ENCODE measurements at places on chromosomes 16 and 17.
A peak's percentile ranks its signal among the peaks of the same experiment; 100 is the strongest.

DNA sequence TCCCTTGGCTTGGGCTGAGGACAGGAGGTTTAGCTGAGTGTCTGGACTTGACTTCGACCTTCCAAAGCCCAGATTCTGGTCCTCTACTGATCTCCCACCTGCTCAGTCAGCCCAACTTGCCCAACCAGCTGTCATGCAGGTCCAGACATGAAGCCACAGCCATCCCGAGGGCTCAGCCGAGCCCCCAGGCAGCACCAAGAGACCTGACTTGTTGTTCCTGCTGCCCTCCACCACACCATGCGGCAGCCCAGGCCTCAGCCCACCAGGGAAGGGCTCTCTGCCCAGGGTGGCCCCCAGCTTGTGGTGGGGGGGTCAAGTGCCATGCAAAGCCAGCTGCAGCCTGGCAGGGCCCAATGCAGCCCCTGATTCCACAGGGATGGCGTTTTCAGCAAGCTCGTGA, 17.2 kb upstream of the CACNG4 start:
- no peak for DNase-seq

GRCh38 chr17:80035687-80035936, at the start of gene TBC1D16:
TSS of gene TBC1D16 (minus strand) at chr17:80035872. CDS start at chr17:80013547, 22,325 bp downstream.
- DNase-seq = no peak

GRCh38 chr16:54431997-54432896, 145.7 kb upstream of the IRX3 start:
- no peak for DNase-seq

DNA sequence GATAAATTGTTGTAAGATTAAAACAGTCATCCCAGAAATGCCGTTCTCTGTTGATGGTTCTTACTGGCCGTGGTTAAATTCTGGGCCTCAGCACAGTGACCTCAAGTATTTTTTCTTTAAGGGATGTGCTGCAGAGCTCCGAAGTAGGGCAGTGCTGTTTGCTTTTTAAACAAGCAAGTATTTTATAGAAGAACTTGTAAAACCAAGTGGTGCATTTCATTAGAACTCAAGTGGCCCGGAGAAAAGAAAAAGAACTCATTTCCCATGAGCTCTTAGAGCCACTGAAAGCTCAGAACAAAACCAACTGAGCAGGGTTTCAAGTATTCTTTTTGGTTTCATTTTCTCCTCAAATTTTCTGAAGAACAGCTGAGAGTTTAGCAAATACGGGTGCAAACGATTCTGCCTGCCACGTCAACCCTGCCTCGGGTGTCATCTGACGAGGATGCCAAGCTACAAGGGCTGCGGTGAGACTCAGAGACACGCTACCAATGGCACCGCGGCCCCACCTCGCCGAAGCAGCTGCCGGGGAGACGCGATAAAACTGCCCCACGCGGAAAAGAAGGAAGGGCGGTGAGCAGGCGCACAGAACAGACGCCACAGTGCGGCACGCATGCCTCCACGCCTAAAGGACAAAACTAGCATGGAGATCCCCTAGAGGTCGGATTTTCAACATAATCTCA, 6.3 kb downstream of the LMF1 start:
- DNase-seq = peak; percentile 34

GRCh38 chr17:19610879-19611278, 37.7 kb upstream of the ALDH3A2 start:
- no peak for DNase-seq

GRCh38 chr16:57394444-57394843, 10.1 kb upstream of the CCL17 start:
- DNase-seq = peak; percentile 46

GRCh38 chr16:84138824-84139627, 6.0 kb downstream of the HSDL1 start:
- peak; percentile 46 for DNase-seq

DNA sequence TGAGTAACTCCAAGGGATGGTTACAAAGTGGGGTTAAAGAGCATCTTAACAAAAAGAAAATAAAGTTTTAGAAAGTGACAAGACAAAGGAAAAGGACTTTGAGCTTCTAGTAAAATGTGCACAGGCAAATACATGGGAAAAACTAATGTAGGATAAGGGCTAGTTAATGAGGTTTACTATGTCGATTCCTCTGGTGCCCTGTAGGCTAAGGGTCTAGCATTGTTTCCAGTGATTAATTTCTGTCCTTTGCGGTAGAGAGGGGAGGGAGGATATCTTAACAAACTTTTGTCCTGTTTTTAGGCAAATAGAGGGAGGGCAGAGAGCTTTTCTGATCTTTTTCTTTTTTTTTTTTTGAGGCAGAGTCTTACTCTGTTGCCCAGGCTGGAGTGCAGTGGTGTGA, 96.6 kb upstream of the SIAH1 start:
- no peak for DNase-seq

GRCh38 chr16:4602331-4602730, 12.4 kb downstream of the UBALD1 start:
- DNase-seq = no peak

GRCh38 chr16:85348911-85349334, 236.7 kb upstream of the CIBAR2 start:
- no peak for DNase-seq

DNA sequence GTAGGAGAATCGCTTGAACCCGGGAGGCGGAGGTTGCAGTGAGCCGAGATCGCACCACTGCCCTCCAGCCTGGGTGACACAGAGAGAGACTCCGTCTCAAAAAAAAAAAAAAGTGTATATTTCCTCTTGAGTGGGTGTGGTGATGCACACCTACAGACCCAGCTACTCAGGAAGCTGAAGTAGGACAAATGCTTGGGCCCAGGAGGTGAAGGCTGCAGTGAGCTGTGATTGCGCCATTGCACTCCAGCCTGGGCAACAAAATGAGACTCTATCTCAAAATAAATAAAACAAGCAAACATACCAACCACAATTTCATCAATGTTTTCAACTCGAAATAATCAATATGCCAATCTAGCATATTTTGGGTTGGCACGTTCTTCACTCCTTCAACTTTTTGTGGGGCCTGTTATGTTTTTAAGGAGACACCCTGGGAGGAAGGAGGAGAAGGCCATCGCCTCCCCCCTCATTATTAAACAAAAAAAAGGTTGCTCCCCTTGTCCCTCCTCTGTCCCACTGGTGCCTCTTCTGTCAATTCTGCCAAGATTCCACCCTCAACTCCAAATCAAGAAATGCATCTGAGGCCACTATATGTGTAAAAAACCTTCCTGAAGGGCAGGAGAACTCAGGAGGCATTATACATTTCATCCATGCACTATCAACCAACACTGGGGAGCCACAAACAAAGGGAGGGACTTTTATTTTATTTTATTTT, 52.4 kb upstream of the ATF7IP2 start:
- no peak for DNase-seq

GRCh38 chr17:55463600-55463999, 42.0 kb upstream of the MMD start:
- DNase-seq = no peak

DNA sequence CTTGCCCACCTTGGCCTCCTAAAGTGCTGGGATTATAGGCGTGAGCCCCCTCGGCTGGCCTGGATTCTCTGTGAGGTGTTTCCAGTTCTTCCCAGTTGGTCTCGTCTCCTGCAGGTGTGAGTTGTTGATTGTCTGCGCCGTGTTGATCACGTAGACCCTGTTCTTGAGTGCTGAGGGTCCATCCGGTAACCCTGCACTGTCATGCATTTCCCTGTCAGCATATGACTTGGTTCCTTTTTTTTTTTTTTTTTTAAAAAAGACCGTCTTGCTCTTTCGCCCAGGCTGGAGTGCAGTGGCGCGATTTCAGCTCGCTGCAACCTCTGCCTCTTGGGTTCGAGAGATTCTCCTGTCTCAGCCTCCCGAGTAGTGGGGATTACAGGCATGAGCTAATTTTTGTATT, 17.3 kb downstream of the MGRN1 start:
- DNase-seq = no peak

DNA sequence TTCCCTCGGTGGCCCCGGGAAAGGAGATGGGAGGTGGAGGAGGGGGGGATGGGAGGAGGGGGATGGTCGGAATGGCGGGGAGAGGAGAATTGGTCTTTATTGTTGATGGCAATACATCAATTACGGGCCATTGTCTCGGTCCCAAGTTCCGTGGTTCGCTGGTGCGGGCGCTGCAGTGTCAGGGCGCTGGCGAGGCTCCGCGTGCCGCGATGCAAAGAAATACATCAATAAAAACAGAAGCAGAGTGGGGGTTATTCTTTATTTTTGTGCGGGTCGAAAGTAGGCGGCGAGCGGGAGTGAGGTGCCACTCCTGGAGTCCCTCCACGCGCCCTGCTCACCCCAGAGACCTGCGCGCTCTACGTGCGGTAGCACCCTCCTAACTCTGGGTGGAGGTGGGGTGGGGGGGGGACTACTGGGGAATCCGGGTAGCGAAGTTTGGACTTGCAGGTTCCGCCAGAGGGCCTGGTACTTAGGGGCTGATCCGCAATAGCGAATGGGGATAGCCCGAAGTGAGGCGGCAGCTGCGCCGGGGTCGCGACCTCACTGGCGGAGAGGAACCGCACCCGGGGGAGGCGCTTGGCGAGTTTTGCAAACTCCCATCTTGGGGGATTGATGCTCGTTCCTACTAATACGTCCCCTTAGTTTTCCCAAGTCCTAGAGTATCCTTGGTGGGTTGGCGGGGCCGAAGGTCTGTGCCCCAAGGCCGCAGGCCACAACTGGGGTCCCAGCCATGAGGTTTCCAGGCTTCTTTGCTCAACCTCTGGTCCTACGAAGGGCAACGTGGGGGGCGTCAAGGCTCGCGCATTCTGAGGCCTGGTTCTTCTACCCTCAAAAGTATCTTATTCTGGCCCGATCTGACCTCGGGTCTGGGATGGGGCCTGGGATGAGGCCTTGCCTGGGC, 3.5 kb upstream of the SALL1 start:
- DNase-seq = no peak

GRCh38 chr16:68786685-68787418, 49.8 kb downstream of the CDH1 start:
- peak; percentile 89 for DNase-seq

DNA sequence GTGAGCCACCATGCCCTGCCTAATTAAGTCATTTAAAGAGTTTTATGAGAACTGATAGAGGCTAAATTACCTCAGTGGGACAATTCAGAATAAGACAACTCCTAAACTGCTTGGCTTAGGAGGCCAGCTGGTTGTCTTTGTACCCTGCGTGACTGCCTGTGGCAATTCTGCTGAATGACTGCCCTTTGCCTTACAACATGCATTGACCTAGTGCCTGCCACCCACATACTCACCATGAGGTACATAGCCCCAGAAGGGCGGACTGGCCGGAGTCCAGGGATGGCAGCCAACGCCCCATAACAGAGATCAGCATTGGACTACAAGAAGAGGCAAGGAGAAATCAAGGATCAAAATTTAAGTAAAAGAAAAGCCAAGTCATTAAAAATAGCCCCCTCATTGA, 7.3 kb downstream of the TAT start:
- no peak for DNase-seq
